ENCODE measurements at places on chromosomes 11 and 22.

GRCh38 chr11:106262852-106263251, 185.4 kb downstream of the AASDHPPT start:
- no peak for DNase-seq

- DNase-seq: no peak
Measured at GRCh38 chr11:63395697-63396096, 26.1 kb downstream of the SLC22A9 start.

- peak; percentile 76 for DNase-seq
Measured at GRCh38 chr11:12765428-12765827, 91.2 kb downstream of the TEAD1 start.

GRCh38 chr11:46247659-46248058, 29.8 kb upstream of the CREB3L1 start:
- DNase-seq: peak; percentile 68

GRCh38 chr11:113316256-113316655, 1.9 kb downstream of the TTC12 start:
- no peak for DNase-seq

GRCh38 chr11:40722179-40722795, 737.2 kb downstream of the LRRC4C start:
- DNase-seq: no peak

GRCh38 chr11:6568191-6568918, 35.1 kb downstream of the RRP8 start:
- no peak for DNase-seq

DNA sequence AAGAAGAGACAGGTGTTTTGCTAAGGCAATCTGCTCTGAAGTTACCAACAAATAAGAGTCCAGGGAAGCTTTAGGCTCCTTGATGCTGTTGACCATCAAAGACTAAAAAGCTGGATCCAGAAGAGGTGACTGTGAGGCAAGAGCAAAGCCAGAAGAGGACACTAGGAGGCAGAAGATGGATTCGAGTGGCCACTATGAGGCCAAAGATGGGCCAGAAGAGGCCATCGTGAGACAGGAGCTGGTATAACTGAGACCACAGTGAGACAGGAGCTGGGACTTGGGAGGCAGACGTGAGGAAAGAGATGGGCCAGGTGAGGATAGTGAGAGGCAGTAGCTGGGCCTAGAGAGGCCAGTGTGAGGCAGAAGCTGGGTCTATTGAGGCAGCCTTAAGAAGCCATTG, 37.7 kb downstream of the OR4C45 start:
- DNase-seq: no peak

DNA sequence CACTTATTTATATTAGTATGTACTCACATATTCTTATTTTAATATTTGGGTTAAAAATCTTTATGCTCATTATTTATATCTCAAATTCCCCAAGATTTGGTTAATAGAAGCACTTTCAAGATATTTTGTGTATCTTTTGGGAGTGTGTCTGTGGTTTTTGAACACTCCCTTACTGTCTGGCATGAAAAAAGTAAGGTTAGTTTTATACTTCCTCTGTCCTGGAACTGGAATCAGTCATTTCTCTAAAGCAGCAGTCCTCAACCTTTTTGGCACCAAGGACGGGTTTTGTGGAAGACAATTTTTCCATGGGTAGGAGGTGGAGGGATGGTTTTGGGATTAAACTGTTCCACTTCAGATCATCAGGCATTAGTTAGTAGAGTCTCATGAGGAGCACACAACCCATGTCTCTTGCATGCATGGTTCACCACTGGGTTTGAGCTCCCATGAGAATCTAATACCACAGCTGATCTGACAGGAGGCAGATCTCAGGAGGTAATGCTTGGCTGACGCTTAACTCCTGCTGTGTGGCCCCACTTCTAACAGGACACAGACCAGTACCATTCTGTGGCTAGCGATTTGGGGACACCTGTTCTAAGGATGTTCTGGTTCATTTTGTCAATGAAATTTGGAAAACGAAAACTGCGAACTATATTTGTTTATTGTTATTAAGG, 60.2 kb downstream of the CASP12 start:
- DNase-seq: no peak

- peak; percentile 26 for DNase-seq
Measured at GRCh38 chr11:75406338-75406777, 7.0 kb downstream of the RPS3 start.

GRCh38 chr22:31891366-31892079, 52.8 kb upstream of the YWHAH start:
- DNase-seq: peak; percentile 1

Data from NCI-H774 (cell line).